ENCODE measurements at places on chromosomes 12 and 14.

DNA sequence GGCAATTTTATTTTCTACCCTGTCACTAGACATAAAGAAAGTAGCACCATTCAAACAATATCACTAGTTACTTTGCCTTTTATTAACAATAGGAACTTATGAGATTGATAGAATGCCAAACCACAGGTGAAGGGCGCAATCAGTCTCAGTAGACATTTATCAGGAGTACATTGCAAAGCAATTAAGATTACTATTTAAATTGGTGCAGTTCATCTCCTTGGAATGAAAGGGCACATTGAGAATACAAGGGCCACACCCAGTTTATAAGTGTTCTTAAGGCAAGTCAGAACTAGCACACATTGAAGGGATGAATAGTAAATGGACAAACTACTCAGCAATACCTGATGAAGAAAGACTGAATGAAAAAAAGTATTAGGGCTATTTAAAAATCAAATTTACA is 601.4 kb downstream of the C12orf50 start:
- DNase-seq = no peak

GRCh38 chr12:77965790-77966189 is 135.1 kb downstream of the NAV3 start:
- DNase-seq = no peak

- DNase-seq = no peak
Measured at GRCh38 chr12:56935752-56936151, 1.5 kb upstream of the SDR9C7 start.

GRCh38 chr12:80811957-80812708 is 95.4 kb downstream of the MYF5 start:
- no peak for DNase-seq

Data from activated CD4-positive, CD25-positive, alpha-beta regulatory T cell treated with anti-CD3 and anti-CD28 coated beads, Interleukin-2, amount 50 U/mL, for 16 hours (primary cell).